ENCODE measurements at places on chromosomes 4 and X.

DNA sequence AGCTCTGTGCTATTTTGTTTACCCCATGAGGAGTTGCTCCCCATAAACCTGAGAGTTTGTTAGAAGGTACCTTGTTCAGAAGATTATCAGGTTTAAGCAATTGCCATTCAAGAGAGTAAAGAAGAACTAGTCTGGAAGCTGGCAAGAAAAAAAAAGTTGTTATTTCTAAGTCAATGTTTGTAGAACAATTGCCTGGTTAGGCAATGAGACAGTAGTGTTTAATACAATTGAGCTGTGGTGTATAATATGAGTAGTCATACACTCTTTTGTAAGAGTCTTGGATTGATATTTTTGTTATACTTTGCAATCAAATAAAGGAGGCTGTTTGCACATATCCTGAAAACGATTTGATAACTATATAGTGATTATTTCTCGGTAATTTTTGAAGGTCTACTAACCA lies 44.7 kb downstream of the GALNT7 start:
- DNase-seq, result no peak

- no peak for DNase-seq
Measured at GRCh38 chr4:74431113-74431826, 13.7 kb upstream of the AREG start.

DNA sequence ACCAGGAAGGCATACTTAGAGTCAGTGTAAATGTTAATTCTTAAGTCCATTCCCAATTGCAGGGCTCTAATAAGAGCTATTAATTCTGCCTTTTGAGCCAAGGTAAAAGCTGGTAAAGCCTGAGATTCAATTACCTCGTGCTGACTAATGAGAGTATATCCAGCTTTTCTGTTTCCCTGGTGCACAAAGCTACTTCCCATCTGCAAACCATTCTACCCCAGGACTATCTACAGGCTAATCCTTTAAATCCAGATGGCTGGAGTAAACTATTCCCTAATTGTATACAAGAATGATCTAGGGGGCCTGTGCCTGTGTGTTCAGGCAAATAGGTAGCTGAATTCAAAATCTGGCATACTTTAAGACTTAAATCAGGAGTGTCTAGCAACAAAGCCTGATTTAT lies 365.0 kb downstream of the GPM6A start:
- peak; percentile 53 for DNase-seq

GRCh38 chr4:184168406-184169019 lies 49.2 kb downstream of the ENPP6 start:
- DNase-seq, result no peak

GRCh38 chr4:140373328-140374129 lies at the start of gene SCOC:
Gene SCOC, plus strand, starts transcription at chr4:140373646. Its CDS starts 5,525 bp downstream, at chr4:140379171.
- peak; percentile 90 for DNase-seq
